ENCODE measurements at places on chromosomes 6 and 20.
A peak's percentile ranks its signal among the peaks of the same experiment; 100 is the strongest.

GRCh38 chr6:1930356-1930755 is 315.0 kb downstream of the GMDS start:
- no peak for DNase-seq

DNA sequence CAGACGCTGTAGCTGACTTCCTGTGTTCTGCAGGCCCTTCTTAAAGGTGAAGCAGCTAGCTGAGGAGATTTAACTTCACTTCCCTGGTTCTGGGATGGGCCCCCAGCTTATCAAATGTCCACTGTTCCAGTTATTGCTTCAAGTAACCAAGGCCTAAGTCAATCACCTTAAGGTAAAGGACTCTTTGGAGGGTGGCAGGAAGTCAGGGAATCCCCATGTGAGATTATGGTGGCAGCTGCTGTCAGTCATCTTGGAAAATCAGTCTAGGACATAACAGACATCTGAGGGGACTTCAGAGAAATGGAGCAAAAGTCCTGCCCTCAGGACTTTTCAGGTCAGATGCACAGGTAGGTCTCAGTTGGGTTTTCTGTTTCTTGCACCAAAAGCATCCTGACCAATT is 3.8 kb downstream of the ELOVL5 start:
- DNase-seq: no peak

DNA sequence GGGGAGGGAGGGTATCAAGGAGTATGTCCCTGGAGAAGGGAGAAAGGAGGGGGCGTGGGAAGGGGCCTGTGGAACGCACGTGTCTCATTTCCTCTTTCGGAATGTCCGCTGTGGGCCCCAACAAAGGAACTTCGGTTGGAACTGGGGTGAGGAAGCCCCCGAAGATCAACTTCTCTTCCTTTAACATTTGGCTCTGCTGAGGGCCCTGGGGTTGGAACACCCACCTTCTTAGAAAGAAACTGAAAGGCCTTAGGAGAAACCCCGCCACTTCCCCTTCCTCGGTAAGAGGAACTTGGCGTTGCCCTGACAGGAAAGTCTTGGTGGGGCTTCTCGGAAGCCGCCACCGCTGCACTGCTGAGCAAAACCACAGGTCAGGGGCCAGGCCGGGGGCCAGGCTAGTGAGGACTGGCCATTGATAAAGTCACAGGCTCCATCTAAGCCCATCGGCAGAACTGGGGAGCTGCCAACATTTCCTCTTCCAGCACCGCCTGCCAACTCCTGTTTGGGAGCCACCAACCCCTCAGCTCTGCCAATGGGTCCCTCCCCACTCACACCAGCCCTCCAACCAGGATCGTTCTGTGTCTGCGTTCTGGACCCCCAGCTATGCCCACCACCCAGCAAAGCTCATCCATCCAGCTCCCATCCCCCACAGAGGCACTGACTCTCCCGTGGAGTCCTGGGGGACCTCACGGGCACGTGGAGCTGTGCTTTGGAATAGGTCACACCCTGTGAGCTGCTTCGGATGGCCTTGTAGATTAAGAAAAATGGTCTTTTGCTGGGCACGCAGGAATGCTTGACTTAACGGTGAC is 44.8 kb downstream of the FGD2 start:
- no peak for DNase-seq

DNA sequence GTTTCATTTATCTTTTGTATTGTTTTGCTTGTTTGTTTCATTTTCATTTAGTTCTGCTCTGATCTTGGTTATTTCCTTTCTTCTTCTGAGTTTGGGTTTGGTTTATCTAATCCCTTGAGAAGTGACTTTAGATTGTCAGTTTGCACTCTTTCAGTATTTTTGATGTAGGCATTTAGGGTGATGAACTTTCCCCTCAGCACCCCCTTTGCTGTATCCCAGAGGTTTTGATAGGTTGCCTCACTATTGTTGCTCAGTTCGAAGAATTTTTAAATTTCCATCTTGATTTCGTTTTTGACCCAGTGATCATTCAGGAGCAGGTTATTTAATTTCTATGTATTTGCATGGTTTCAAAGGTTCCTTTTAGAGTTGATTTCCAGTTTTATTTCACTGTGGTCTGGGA is 119.6 kb upstream of the SSTR4 start:
- DNase-seq: no peak

DNA sequence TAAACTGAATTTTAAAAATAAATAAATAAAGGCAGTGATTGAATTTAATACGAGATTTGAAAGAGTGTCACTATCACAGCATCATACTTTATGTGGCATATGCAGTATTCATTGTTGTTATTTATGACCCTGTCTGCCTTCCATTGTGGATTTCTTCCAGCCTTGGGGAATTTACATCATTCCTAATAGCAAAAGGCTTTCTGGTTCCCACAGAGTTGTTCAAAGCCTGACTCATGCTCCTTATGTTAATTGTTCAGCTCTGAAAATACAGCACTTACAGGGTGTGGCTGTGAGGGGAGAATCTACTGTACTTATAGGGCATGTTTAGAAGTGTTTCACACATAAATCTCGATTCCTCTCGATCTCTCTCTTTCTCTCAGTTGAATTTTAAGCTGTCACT is 54.4 kb downstream of the JAG1 start:
- DNase-seq: peak; percentile 95

DNA sequence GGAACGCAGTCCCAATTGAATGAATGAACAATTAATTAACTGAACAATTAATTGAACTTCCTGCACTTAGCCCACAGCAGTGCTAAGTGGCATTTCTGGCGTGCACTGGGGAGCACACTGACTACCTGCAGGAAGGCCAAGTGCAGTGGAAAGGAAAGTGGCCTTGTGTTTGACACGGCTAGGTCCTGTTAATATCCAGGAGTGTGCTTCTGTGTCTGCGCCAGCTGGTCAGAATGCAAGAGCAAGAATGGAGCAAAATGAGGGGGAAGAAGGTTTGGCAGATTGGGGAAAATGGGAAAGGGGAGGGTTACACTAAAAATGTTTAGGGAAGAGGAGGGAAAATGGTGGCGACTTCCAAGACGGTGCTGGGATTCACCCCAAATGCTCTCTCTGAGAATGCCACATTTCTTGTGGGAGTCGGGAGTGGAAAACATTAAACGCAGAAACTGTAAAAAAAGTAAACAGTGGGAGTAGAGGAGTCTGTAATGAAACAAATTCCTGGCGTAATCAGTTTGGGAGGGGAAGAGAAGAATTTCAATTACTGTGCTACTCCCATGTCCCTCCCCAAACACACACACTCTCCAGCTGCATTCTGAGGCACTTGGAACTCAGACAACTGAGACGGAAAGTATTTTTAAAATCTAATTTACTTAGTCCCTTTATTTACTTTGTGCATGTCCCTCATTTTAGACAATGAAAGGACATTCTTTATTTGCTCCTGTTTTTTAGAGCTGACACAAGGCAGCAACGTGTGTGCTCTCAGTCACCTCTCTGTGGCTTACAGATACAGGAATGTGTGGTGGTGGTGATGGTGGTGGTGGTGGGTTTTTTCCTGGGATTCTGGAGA is 64.1 kb downstream of the CLIC5 start:
- DNase-seq: no peak

DNA sequence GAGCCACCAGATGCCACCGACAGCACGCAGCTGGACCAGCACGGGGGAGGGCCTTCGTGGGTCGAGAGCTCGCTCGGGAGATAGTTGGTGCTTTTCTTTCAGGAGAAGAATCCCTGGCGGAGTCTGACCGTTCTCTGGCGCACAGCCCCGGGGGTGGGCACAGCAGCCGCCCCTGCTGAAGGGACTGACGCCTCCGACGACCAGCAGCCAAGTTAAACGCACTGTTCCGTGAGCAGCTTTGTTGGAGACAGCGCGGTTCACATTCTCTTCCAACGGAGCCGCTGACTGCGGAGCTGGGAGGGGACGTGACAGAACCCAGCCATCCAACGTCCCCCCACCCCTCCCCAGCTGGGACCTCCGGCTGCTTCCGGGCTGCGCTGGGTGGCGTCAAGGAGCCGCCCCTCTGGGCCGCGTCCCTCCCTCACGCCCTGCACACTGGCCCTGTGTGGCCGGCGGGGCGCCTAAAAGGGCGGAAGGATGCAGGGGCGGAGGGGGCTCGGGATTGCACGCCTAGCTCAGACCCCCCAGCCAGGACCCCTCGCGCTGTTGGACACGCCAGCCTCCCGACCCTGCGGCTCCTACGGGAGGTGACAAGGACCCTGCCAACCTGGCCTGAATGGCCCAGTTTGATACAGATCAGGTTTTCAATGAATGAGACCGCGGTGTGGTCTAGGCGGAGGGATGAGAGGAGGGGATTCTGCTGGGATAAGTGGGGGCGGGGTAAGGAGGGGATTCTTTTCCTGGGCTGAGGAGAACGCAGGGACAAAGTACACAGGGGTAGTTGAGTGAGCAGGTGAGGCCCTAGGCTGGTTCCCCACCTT is 36.4 kb upstream of the KHDC1 start:
- no peak for DNase-seq

GRCh38 chr20:4901031-4901818 is 100.1 kb downstream of the SLC23A2 start:
- DNase-seq: no peak

DNA sequence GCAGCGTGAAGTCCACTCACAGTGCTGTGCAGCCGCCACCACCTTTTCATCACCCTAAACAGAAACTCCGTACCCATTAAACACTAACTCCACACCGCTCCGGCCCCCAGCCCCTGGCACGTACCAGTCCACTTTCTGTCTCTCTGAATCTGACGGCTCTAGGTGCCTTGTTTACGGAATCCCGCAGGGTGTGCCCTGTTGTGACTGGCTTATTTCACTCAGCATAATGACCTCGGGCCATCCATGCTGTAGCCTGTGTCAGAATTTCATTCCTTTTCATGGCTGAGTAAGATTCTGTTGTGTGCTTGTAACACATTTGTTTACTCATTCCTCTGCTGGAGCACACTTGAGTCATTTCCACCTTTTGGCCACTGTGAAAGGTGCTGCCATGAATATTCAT is 18.0 kb downstream of the TCFL5 start:
- DNase-seq: no peak

DNA sequence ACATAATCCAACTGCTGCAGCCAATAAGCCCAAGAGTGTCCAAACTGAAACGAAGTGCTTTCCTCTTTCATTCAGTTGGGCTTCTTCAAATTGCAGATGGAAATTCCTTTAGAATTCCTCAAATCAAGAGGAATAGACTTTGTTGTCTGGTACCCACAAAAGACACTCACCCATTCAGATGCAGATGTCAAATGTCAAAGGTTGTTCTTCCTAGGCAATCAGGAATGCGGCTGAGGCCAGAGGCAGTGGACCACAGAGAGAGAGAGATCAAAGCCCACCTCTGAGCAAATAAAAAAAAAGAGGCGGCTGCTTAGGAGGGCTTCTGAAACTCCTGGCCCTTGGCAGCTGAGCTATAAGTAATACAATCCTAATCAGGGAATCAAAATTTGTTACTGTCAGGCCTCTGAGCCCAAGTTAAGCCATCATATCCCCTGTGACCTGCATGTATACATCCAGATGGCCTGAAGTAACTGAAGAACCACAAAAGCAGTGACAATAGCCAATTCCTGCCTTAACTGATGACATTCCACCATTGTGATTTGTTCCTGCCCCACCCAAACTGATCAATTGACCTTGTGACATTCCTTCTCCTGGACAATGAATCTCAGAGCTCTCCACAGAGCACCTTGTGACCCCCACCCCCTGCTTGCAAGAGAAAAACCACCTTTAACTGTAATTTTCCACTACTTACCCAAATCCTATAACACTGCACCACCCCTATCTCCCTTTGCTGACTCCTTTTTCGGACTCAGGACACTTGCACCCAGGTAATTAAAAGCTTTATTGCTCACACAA is 303.0 kb upstream of the GJE1 start:
- DNase-seq: no peak

DNA sequence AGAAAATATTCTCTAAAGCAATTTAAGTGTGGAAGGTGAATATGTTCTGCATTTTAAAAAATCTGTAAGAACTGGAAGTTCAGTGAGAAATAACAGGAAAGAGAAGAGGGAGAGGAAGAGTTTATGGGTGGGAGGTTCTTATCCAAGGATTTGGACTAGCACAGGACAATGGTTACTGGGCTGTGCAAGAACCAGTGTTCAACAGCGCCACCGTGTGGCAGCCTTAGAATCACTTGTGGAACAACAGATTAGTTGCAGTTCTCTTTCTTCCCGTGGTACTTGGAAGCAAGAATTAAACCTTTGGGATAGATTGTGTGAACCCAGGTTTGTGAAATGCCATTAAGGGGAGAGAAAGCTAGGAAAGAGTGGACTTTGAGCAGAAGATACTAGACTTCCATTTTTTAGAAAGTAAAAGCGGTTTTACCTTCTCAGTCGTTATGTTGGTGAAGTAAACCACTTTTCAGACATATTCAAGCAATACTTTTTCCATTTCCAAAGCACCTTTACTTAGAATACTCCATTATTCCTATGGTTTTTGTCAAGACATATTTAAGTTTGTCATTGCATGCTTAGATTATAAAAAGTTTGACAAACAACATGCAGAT is 436.7 kb downstream of the RNF144B start:
- peak; percentile 17 for DNase-seq

DNA sequence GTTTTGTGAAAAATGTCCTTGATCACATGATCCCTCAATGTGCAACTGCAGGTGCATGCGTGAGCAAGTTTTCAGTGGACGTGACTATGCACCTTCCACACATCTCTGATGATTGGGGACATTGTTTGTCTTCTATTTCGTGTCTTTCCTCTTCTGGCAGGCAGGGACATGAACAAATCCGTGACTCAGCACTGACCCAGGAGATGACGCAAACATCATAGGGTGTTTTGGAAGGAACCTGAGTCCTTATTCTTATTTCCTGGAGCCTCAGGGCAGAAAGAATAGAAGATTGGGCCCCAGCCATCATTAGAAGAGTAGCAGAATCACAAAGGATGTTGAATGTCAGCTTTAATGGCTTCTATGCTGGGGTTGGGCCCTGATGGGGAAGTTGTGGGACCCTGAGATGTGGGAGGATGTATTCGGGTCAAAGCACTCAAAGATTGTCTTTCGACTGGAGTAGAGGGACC is 11.9 kb upstream of the SIRPD start:
- no peak for DNase-seq

DNA sequence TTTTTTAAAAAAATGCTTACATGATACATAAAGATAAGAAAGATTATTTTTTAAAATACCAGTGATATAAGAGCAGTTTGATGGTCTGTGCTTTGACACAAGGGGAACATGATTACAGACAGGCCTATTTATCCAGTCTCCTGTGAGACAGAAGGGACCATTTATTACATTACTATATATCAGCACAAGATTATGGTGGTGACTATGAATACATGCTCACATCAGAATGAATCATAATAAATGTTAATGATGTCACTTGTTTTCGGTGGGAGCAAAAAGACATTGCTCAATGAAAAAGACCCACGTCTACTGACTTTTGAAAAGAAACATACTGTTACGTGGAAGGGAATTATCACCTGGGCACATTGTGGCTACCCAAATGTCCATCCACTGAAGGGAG is 455.1 kb downstream of the CDC5L start:
- no peak for DNase-seq

DNA sequence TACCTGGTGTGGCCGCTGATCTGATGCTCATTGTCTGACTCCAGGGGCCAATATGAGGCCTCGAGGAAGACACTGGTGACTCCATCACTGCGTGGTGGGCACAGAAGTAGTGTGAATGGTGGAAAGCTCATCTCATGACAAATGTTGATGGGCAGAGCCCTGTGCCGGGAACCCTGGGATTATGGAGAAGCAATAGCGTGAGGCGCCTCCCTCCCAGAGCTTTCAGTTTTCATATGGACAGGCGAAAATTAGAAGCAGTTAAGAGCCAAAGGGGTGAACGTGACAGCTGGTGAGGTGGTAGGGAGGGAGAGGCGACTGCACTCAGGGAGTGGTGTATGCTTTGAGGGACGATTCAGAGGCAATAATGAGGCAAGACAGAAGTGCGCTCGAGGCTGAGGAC is 39.3 kb upstream of the TTPAL start:
- DNase-seq: no peak
